ENCODE measurements at places on chromosomes 12 and 14. TPM values are rescaled to one million over a fixed set of nuclear protein-coding genes. Genes with fewer than 3 reads are reported as not detected.

The COPS7A gene
- 59.9 TPM for total RNA-seq

The RAD51AP1 gene
- total RNA-seq, result 2.1 TPM

The SPIC gene
- total RNA-seq, result not detected

- no peak for DNase-seq
Observed at GRCh38 chr12:10122689-10123088, 7.3 kb downstream of the CLEC7A start.

DNA sequence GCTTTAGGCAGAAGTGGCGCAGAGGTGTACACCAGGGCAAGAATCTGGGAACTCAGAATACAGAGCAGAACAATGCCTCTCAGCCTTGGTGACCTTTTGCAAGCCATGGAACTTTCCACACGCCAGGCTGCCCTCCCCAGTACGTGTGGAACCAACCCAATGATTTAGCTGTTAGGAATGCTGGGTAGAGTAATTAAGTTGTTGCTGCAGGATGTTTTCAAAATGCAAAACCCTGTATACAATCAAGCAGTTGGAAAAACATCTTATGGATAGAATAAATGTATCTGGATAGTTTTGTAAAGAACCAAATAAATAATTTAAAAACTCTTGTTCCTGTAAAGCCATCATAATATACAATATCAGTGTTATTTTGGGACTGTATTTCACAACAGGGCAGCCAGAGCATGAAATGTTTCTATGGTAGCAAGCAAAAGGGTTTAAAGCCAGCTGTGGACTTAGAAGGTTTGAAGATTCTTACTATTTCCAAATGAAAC is 19.4 kb downstream of the PPP1R36 start:
- DNase-seq, result peak; percentile 66

- DNase-seq, result peak; percentile 20
Observed at GRCh38 chr14:105135700-105136395, 32.7 kb downstream of the JAG2 start.

DNA sequence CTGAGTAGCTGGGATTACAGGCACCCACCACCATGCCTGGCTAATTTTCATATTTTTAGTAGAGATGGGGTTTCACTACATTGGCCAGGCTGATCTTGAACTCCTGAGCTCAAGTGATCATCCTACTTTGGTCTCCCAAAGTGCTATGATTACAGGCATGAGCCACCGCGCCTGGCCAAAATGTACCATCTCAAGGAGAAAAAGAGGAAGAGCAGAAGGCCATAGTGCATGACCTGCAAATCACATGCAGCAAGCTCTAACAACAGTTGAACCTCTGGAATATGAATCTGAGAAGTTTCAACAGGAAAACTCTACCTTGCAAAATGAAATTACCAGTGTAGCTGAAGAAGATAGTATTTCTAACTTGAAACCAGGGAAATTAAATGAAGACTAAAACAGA is 17.1 kb upstream of the SERPINA1 start:
- DNase-seq, result no peak
